ENCODE measurements at places on chromosomes 12 and 14.

GRCh38 chr12:108305991-108306501 lies 33.1 kb downstream of the CMKLR1 start:
- DNase-seq = no peak

GRCh38 chr14:57346741-57347140 lies 43.6 kb upstream of the NAA30 start:
- DNase-seq = no peak

GRCh38 chr12:54882079-54882478 lies 27.8 kb downstream of the MUCL1 start:
- DNase-seq = no peak

DNA sequence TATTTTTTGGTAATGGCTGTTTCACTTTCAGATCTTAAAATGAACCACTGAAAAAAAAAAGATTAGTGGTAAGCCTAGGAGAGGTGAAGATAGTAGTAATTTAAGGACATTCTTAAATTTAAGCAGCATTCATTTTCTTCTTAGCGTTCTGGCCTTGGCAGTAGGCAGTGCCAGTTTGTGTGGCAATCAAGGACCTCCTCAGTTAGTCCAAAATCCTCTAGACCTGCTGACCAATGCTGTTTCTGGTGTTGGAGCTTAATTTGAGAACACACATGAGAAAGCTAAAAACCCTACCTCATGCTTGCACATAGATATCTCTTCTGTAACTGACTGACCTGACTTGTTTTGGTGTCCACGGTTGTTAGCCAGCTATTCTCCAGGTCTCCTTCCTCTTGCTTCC lies 219.8 kb upstream of the RGS6 start:
- DNase-seq = no peak

- DNase-seq = no peak
Measured at GRCh38 chr12:75599061-75599460, 87.7 kb upstream of the KRR1 start.

GRCh38 chr14:100289916-100290606 lies 16.2 kb downstream of the SLC25A29 start:
- DNase-seq = no peak

DNA sequence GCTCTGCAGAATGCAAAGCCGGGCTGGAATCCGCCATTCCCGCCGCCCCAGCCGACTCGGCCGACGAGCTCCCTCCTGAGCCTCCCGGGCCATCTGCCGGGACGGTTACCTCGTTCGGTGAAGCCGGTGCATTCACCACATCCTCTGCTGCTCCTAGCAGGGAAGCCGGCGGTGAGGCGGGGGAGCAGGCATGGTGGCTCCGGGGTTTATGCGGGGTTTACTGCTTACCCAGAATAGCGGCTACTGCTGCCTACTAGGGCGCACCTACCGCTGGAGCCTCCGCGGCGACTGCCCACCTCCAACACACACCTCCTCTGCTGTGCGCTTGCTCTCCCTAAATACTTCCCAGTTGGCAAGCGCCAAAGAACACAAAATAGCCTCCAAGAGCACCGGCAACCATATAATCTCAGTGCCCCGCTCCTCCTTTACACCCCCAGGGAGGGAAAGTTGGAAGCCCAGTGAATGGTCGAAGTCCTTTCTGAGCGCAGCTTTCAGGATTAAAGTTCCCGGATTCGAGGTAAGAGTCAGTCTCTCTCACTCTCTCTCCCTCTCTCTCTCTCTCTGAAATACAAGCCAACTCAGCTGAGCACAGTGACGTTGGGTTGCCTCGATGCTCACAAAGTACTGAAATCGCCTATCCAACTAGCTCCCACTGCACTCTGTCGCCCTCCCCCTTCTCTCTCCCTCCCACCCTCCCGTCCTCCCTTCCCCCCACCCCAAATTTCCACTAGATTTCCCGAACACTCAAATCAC lies at the start of gene TBX5:
TSS of gene TBX5 (minus strand) at position 626 of the 753 bp plus-strand sequence. CDS start 2,246 bp downstream, outside the sequence.
- no peak for DNase-seq

DNA sequence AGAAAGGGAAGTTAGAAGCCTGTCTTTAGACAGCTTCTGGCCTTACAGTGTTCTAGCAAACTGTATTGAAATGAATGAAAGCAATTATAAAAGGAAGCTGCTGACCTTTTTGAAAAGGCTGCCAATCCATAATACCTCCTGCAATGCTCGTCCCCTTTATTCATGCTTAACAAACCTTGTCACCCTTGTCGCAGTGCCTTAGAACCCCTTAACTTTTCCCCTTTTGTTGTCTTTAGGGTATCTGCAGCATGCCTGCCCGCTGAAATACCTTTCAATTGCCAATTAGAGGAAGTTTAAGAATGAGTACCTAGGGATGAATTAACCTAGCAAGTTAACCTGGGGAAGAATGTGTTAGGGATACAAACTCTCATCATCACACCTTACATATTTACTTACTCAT lies 731.2 kb downstream of the RERGL start:
- DNase-seq = no peak

DNA sequence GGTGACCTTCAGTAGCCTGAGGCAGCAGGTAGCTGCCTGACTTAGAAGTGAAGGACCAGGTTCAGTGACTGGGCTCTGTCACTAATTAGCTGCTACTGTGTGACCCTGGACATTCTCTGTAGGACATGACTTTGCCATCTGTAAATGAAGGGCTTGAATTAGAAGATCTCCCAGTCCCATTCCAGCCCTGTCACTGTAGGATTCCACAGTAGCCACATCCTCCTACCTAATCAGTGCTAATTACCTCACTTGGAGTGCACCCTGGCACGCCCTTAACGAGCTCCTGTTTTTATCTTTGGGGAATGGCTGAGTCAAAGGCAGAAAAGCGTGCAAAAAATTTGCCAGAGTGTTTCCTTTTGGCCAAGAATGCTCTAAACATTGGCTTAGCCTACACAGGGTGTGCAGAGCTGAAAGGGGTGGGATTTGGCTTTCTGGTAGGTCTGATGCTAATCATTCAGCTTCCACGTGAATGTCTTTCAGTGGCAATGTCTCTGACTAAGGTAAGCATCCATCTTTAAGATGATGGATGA lies 6.8 kb downstream of the NTF3 start:
- no peak for DNase-seq

GRCh38 chr12:102201436-102202061 lies 3.9 kb upstream of the PMCH start:
- no peak for DNase-seq

DNA sequence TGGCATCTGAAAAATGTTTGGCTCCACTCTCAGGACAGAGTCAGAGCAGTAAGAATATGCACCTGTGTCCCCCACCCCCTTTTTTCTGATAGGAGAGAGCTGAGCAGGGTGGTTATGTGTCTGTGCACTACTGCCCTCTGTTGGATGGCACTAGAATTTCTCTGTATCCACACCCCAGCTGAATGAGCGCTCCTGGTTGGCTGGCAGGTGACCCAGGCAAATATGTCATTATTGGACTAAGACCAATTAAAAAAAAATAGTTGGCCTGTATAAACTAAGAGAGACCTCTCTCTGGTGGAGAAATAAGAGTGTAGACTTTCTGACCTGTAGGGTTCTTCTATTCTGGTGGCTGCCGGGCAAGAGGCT lies 107.0 kb downstream of the PTCSC3 start:
- peak; percentile 6 for DNase-seq

GRCh38 chr12:5442251-5443006 lies 10.5 kb downstream of the NTF3 start:
- peak; percentile 30 for DNase-seq

- no peak for DNase-seq
Measured at GRCh38 chr14:51119411-51120051, 24.6 kb upstream of the TRIM9 start.

DNA sequence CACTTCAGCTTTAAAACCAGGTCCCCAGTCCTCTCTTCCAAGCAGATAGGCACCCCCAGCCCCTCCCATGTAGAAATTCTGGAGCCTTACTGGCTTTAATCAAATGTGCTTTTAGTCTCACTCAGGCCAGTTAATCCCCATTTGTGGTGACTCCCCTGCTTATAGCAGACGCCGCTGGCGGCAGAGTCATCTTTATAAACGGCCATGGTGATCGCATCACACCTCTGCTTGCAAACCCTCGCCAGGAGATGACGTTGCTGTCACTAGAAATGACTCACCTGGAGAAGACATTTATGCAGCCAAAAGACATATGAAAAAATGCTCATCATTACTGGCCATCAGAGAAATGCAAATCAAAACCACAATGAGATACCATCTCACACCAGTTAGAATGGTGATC lies 369.3 kb downstream of the VRK1 start:
- DNase-seq = no peak

DNA sequence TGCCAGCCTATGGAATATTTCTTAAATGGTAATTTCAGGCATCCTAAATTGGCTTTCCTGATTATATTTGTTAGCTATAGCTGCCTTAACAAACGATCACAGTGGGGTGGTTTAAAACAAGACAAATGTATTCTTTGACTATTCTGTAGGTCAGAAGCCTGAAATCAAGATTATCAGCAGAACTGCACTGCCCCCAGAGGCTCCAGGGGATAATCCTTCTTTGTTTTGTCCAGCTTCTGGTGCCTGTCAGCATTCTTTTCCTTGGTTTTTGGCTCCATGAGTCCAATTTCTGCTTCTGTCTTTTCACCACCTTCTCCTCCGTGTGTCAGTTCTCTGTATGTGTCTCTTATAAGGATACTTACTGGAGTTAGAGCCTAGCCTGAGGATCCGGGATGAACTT lies 1282.2 kb upstream of the USP15 start:
- no peak for DNase-seq

GRCh38 chr12:108858311-108859074 lies 1.1 kb upstream of the SSH1 start:
- DNase-seq = no peak

DNA sequence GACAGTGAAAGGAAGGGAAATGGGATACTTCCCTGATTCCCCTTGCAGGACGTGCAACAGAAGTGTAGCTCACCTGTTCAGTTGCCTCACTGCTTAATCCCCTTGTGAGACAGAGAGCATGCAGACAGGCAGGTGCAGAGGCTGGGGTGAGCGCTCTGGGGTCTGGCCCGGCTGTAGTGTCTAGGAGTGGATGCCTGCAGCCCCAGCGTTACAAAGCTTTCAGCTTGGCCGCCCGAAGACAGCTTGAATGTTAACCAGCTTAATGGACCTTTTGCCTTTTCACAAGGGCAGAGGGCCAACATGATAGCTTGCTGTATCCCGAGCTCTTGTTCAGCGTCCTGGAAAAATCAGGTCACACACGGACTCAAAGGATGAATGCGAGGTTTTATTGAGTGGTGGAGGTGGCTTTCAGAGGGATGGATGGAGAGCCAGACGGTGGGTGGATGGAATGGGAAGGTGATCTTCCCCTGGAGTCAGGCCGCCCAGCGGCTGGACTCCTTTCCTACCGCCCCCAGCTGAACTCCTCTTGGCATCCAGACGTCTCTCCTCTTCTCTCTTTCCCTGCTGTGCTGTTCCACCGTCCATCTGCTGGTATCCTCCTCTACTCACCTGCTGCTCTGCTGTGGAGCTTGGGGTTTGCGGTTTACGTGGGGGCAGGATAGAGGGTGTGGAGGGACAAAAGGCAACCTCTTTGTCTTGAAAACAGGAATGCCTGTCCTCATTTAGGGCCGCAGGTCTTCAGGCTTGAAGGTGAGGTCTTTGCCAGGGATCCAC lies 86.2 kb upstream of the RESF1 start:
- DNase-seq = no peak

- DNase-seq = no peak
Measured at GRCh38 chr12:2221030-2221621, 168.3 kb downstream of the CACNA1C start.

- DNase-seq = no peak
Measured at GRCh38 chr12:57254506-57255280, 3.7 kb upstream of the STAC3 start.

DNA sequence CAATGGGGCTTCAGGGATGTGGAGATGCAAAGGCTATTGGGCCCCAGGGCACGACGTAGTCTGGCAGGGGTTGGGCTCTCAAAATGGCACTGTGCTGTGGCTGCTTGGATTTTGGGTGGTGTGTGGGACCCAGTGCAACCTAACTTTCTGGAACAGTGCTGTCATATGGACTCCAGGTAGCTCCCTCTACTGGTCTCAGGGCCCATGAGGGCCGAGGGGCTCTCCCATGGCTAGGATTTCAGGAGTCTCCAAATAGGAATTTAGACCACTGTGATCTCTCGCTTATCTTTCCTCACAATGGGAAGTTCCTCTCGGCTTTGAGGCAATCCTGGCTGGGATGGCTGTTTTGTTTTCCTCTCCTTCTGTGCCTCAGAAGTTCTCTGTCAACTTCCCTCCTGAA lies 68.2 kb upstream of the MUCL1 start:
- DNase-seq = no peak

- no peak for DNase-seq
Measured at GRCh38 chr14:51430633-51431032, 190.6 kb downstream of the TMX1 start.

GRCh38 chr12:43969882-43970281 lies 134.0 kb downstream of the TMEM117 start:
- DNase-seq = no peak

GRCh38 chr14:50035214-50035613 lies 81.2 kb downstream of the VCPKMT start:
- DNase-seq = no peak

GRCh38 chr12:93922583-93923006 lies 225.8 kb upstream of the PLXNC1 start:
- DNase-seq = no peak

DNA sequence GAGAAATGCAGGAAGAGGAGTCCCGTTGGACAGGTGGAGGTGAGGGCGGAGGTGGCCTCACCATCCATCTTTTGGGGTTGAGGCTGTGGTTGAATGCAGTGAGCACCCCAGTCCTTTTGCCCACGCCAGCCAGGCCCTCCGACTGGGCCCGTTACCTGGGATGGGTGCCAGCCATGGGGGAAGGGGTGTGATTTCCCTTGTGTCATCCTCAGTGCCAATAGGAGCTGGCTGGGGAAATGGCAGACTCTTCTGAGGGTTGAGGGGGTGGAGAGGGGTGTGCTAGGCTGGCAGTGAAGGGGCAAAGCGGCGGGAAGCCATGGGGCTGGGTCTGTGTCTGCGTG lies 9.6 kb downstream of the KCNH3 start:
- no peak for DNase-seq

- DNase-seq = no peak
Measured at GRCh38 chr14:88852632-88853031, 28.2 kb downstream of the TTC8 start.

- no peak for DNase-seq
Measured at GRCh38 chr12:56087220-56087619, 7.3 kb downstream of the ERBB3 start.

- DNase-seq = no peak
Measured at GRCh38 chr12:61536525-61536924, 723.7 kb upstream of the USP15 start.

GRCh38 chr14:72701605-72702004 lies 192.3 kb downstream of the DPF3 start:
- DNase-seq = no peak

GRCh38 chr12:40258371-40258770 lies 33.6 kb downstream of the LRRK2 start:
- no peak for DNase-seq

DNA sequence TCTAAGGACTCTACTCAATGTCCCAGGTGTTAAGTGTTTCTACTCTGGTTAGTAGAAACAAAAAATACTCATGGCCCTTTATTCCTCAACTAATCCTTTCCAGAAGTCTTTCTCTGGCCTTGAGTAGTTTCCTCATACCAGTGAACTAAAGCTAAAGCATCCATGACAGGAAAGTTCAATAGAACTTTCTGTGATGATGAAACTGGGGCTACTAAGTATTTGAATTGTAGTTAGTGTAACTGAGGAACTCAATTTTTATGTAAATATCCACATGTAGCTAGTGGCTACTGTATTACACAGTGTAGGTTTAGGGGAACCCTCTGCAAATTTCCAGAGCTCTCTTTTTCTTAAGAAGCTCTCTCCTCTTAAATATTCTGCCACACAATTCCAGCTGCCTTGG lies 63.7 kb downstream of the R3HDM2 start:
- no peak for DNase-seq

- DNase-seq = no peak
Measured at GRCh38 chr12:12017798-12018197, 52.9 kb upstream of the BCL2L14 start.

GRCh38 chr12:186006-186625 lies 27.8 kb downstream of the SLC6A12 start:
- DNase-seq = no peak
